ENCODE measurements at places on chromosomes 5 and 9.

DNA sequence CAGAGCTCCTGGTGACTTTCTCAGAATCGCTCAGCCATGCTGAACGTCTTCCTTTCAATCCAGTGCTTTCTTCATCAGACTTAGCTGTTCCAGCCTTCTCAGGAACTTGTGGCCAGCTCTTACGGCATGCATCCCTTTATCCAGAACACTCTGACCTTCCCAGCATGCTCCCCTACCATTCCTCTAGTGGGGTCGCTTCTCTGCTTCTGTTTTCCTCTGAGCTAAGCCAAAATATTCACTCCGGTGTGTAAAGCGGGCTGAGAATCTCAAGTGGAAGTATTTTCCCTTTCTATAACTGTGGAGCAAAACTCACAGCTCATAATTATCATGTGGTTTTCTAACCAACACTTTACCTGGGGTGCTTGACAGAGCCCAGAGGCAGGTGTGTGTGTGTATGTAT is 6.2 kb downstream of the DCANP1 start:
- no peak for DNase-seq

- no peak for DNase-seq
Observed at GRCh38 chr9:131666029-131666428, 73.8 kb downstream of the RAPGEF1 start.

DNA sequence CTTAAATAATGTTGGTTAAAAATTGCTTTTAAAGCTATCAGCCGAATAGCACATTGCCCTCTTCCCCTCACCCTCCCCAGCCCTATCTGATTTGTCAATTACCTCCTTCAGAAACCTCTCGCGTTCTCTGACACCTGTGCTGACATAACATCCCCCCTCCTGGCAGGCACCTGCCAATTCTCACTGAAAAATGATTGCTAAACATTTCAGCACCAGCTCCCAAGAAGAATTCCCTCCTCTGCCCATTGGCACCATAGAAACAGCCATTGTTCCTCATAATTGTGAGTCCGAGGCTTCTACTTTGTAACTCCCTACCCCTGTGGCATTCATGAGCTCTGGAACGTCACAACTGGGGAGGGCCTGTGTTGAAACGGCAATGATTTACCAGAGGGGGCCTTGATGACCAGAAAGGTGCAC is 20.2 kb downstream of the CDH6 start:
- DNase-seq, result no peak

- no peak for DNase-seq
Observed at GRCh38 chr5:141880961-141881801, 3.0 kb upstream of the PCDH1 start.

DNA sequence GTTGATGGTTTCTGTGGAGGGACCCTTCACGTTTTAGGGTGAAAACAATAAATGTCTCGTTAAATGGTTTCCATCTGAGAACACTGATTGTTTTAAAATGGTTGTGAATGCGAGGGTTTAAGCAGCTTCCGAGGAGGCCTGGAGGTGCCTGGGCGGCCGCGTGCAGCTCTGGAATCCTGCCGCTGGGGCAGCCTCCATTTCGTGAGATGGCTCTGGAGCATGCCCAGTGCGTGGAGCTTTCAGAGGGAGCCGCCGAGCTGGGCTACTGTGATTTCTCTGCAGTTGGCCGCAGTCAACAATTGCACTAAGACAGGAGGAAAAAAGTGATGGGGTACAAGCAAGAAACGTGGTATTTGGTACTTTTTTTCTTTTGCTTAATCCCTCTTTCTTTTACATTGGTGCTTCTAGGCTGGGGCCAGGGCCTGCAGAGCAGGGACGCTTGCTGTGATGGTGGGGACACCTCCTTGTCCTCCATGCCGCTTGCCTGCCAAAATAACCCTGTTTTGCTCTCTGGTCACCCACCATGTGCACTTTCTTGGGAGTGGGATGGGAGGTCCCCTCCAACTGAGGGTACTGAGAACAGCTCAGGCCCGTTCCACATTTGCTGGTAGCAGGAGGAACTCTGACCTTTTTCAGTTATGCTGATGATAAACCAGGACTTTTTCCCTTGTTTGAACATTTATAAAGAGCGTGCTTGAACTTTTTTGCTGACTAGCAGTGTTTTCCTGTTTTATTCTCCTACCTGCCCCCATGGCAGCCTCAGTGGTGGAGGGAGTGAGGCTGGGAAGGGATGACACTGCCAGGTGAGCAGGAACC is 47.1 kb downstream of the EHMT1 start:
- DNase-seq, result no peak

DNA sequence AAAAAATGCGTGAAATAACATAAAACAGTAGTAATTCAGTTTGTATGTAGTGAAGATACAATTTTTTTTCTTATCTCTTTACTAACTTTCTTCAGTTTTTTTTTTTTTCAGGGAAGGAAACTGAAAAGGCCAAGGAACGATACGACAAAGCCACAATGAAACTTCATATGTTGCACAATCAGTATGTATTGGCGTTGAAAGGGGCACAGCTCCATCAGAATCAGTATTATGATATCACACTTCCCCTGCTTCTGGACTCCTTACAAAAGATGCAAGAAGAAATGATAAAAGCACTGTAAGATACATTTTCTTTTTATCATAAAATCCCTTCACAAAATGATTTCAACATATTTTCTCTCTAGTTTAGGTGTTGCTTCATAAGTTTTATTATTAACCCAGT is 120.0 kb downstream of the FER start:
- no peak for DNase-seq

DNA sequence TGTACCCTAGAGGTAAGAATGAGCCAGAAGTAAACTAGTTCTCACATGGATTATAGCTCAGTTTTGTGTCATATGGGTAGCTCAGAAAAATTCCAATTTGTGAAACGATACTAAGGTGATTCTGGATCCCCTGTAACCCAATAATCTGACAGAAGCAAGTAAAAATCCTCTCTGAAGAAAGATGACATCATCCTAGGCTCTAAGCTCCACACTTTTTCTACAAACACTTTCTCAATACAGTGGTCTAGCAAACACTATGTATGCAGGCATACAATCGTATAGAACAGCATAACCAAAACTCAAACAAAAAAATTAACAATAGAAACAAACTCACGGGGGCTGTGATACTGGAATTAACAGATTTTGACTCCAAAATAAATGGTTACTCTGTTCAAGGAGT is 26.7 kb upstream of the ZNF169 start:
- no peak for DNase-seq

DNA sequence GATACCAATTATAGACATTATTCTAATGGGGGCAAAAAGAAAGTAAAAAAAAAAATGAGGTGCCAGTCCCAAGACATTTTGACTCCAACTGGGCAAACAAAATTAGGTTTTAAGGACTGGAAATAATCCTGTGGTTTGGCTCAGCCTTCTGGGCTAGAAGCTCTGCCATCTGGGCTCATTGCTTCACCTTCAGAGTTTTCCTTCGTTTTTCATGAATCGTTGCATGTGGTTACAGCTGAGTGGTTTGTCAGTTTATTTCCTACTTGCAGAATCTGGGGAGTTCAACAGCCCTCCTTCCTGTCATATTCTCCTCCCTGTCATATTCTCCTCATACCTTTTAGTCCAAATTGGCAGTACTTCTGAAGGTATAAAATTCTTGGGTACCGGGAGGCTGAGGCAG is 12.0 kb downstream of the UGT3A2 start:
- DNase-seq, result no peak

GRCh38 chr9:70152350-70152749 is 106.4 kb upstream of the SMC5 start:
- no peak for DNase-seq

GRCh38 chr9:5586391-5586802 is 42.5 kb upstream of the RIC1 start:
- peak; percentile 76 for DNase-seq

GRCh38 chr5:96408210-96408777 is 24.8 kb downstream of the PCSK1 start:
- no peak for DNase-seq

GRCh38 chr9:34123682-34124081 is 2.8 kb downstream of the DCAF12 start:
- peak; percentile 16 for DNase-seq

GRCh38 chr5:88671505-88672499 is 211.2 kb downstream of the MEF2C start:
- no peak for DNase-seq

DNA sequence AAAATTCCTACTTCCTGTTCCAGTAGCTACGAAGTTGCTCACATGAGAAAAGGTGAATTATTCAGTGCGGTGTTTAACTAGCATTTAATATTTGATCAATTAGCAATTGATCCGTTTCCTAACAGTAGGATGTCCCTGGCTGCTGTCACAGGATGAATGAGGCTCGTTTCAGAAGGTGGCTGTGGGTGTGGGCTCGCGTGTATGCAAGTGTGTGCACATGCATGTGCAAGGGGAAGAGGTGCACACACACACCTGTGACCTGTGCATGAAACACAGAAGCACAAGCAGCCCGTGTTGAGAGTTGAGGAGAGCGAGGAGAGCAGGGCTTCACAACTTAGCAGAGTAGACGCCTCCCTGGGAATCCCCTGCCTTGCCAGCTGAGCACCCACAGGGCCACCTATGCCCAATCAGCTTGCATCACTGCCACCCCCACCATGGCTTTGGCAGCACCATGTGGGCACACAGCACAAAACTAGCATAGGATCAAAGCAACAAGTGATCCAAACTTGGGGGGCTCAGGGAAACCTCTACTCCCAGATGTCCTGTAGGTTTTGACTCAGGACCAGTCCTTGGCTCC is 107.2 kb downstream of the C5orf15 start:
- no peak for DNase-seq

DNA sequence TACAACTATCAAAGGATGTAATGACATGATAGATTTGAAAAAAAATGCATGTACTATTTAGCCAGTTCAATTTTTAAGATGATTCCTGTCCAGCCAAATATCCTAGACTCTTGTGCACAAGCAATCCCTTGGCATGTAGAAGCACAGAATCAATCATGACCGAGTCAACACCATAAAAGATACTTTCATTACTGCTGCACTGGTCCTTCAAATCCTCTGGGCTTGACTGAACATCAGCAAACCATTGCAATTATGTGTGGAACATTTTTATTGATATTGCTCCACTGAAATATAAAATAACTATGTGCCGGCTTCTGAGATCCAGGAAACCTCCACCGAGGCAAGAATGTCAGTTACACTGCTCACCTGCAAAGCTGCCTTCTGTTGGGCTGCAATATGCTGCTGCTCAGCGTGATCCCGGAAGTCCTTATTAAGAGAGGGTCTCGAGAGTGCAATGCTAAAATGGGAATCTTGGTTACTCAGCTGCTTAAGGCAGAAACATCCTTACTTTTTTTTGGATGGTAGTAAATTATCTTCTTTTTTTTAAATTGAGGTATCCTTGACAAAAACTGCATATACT is 28.7 kb downstream of the INIP start:
- no peak for DNase-seq

DNA sequence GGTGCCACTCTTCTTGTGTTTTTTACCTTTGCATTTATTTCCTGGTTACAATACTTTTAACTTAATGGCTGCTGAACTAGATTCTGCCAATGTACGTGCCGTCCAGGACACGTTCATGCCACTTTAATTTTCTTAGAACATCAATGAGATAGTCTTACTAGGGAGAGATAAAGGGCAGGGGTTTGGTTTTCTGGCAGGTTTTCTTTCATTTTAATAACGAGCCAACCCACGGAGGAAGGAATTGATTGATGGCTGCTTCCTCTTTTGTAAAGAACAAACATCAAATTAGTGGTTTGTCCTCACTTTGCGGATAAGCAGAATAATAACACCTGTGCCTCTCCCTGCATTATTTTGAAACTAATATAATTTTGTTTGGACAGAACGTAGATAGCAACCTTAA is 135.7 kb downstream of the DOCK8 start:
- no peak for DNase-seq

DNA sequence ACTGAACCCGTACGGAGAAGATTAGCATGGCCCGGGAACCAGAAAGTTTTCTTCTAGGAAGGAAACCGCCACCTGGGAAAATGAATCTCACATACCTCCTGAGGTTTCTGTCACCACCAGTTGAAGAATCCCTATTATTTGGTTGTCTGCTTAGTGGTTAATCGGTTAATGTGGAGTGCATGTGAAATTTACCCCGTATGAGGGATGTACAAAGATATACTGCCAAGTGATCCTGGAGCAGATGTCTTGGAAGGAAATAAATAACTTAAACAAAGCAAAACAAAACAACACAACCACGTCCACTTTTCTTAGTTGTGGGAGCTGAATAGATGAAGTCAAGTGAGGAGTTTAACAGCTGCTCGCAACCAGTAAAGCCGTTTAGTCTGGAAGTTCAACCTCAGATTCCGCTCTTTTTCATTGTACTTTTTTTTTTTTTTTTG is 3.8 kb downstream of the DMRT2 start:
- DNase-seq, result no peak

DNA sequence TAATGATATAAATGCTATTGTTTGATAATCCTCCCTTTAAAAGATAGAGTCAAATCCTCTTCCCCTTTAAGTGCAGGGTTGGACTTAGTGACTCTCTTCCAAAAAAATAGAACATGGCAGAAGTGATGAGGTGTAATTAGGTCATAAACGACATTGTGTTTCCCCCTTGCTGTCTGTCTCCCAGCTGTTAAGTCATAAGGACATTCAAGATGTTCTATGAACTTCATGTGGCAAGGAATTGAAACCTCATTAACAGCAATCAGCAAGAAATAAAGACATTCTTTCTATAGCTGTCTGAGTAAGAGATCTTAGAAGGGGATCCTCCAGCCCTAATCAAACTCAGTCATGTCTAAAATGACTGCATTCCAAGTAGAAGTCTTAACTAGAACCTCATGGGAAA is 3.3 kb upstream of the SLC25A46 start:
- no peak for DNase-seq

DNA sequence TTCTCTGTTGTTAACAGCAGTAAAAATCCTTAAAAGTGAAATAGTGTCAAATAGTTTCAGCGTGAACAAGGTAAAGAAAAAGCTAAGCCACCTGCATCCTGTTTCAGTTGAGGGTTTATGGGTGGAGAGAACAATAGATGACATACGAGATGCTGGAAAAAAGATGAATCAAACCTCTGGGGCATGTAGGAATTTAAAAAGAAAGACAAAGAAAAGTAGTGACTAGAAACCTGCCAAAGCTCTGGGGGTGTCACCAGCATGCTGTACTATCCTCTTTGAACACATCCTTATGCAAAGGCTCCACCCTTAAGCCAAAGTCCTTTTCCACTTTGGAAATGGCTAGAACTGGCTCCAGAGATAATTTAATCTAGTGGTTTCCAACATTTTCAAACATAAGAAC is 22.2 kb downstream of the SCAI start:
- no peak for DNase-seq

DNA sequence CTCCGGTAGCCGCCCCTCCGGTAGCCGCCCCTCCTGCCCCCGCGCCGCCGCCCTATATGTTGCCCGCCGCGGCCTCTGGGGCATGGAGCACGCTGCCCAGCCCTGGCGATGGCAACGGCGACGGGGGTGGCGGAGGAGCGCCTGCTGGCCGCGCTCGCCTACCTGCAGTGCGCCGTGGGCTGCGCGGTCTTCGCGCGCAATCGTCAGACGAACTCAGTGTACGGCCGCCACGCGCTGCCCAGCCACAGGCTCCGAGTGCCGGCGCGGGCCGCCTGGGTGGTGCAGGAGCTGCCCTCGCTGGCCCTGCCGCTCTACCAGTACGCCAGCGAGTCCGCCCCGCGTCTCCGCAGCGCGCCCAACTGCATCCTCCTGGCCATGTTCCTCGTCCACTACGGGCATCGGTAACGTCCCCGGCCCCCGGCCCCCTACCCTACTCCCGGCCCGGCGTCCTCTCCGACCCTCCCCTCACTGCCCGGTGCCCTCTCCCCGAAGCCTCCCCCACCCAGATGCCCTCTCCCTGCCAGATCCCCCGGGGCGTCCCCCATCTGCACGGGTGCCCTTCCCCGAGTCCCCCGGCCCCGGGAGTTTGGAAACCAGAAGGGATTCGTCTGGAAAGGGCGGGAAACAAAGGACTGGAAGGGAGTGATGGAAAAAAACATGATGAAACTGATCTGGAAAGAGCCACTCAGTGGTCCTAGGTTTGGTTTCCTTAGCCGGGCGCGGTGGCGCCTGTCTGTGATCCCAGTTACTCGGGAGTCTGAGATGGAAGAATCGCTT is 417 bp downstream of the SRD5A1 start:
- peak; percentile 56 for DNase-seq
